Psoas muscle (tissue), 8 donors: ENCODE measurements at places on chromosomes 5 and 9. TPM values are rescaled to one million over a fixed set of nuclear protein-coding genes. Genes with fewer than 3 reads are reported as not detected.

Gene TRIP13
- total RNA-seq = 0.71 TPM

Gene CCL21
- total RNA-seq = 1.3 TPM

Gene CA9
- not detected for total RNA-seq

Gene PNPLA7
- 14.0 TPM for total RNA-seq

Gene MRPL22
- 53.0 TPM for total RNA-seq
